CD8-positive, alpha-beta memory T cell (primary cell): ENCODE measurements at places on chromosomes 5 and 9. TPM values are rescaled to one million over a fixed set of nuclear protein-coding genes. Genes with fewer than 3 reads are reported as not detected.

- H3K27me3 ChIP-seq = no peaks in the 10 kb centered on the region
- no peak overlapping the region for H3K4me3 ChIP-seq
- peaks cover 5% of the 10 kb centered on the region for H3K36me3 ChIP-seq
- DNase-seq = no peak
These were observed 4.4 kb downstream of the LRRC8A start for GRCh38 chr9:128886211-128886891.

Gene OR2Y1
- total RNA-seq = not detected

GRCh38 chr5:59149271-59149670 is 566.4 kb downstream of the RAB3C start:
- H3K4me1 ChIP-seq = peaks cover 10% of the 10 kb centered on the region
- no peak overlapping the region for H3K4me3 ChIP-seq
- no peaks in the 10 kb centered on the region for H3K36me3 ChIP-seq
- DNase-seq = no peak

- H3K4me3 ChIP-seq = no peak overlapping the region
- no peak for DNase-seq
These were observed 18.4 kb upstream of the DENND1A start for GRCh38 chr9:123948286-123948685.

DNA sequence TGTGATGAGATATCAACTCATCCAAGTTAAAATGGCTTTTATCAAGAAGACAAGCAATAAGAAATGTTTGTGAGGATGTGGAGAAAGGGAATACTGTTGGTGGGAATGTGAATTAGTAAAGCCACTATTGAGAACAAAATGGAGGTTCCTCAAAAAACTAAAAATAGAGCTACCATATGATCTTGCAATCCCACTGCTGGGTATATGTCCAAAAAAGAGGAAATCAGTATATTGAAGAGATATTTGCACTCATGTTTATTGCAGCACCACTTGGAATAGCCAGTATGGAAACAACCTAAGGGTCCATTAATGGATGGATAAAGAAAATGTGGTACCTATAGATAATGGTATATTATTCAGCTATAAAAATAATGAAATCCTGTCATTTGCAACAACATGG is 25.1 kb downstream of the PPIP5K2 start:
- no peaks in the 10 kb centered on the region for H3K36me3 ChIP-seq
- DNase-seq = no peak
- no peak overlapping the region for H3K27ac ChIP-seq
- no peak overlapping the region for H3K4me3 ChIP-seq

DNA sequence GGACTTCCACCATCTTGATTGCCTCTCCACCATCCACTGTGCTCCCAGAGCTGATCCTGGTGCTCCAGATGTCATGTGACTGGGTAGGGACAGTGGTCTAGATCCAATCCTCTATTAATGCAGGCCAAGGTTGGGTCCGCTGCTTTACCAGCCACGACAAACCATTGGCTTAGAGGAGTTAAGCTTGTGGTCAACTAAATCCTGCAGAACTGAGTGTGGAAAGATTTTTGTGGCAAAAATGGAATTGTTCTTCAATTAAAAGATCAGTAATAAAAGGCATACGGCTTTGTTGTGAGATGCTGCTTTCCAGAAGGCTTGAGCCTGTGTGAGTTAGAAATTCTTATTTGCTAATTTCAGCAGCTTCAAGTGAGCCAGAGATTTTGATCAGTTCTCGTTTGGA is 30.7 kb downstream of the SLC1A3 start:
- DNase-seq = no peak
- no peak overlapping the region for H3K4me3 ChIP-seq
- H3K27me3 ChIP-seq = no peaks in the 10 kb centered on the region
- no peak overlapping the region for H3K27ac ChIP-seq
- H3K36me3 ChIP-seq = no peaks in the 10 kb centered on the region
- no peaks in the 10 kb centered on the region for H3K4me1 ChIP-seq

Gene PPP2R2B
- 4.2 TPM for total RNA-seq

- no peaks in the 10 kb centered on the region for H3K36me3 ChIP-seq
- no peak for DNase-seq
These were observed 10.3 kb upstream of the IL3 start for GRCh38 chr5:132050136-132050535.

DNA sequence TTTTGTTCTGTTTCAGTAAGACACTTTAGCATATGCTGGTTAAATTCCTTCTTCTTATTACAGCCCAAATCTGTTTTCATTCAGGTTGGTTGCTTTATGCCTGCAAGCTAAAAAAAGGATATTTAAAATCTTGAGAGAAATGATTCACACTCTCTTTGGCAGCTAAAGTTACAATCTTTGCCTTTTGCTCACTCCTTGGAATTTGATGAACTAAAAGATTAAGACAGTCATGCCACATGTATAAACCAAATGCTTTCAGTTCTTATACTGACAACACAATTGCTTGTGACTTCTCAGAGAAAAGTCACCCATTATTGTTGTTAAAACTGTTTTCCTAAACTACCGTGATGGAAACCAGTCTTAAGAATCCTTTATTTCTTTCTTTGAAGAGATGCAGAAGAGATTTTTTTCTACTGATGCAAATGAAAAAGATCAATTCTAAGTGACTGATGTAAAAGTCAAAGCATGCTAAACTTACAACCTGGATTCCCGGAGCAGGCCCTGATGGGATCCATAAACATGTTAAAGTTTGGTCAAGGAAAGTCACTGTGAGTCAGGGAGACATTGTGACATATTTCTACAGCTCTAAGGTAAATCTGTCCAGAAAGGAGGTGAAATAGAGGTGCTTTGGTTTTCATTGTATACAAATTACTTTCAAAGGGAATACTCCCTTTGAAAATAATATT is 144.2 kb upstream of the CDH10 start:
- H3K27me3 ChIP-seq = no peaks in the 10 kb centered on the region
- DNase-seq = no peak
- H3K27ac ChIP-seq = no peak overlapping the region

- H3K4me1 ChIP-seq = no peaks in the 10 kb centered on the region
- no peak overlapping the region for H3K4me3 ChIP-seq
- no peaks in the 10 kb centered on the region for H3K36me3 ChIP-seq
- H3K27ac ChIP-seq = no peak overlapping the region
- no peaks in the 10 kb centered on the region for H3K27me3 ChIP-seq
These were observed 64.7 kb downstream of the UBE2R2 start for GRCh38 chr9:33881635-33882034.

DNA sequence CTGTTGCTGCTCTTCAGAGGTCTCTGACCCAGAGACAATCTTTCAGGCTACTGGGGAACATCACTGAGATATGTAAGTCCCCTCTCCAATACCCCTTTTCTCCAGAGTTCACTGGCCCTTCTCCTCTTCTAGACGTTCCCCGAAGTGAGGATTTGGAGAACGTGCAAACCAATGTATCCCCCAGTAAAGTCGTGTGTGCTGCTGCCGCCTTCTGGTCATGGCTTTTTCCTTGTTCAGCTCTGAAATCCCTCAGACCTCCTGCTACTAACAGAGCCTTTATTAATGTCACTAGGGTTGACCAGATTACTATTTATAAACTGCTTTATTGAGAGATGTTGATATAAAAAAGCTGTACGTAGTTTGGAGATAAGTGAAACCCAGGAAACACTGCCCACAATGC is 1028.6 kb downstream of the CDH9 start:
- H3K4me3 ChIP-seq = no peak overlapping the region
- no peaks in the 10 kb centered on the region for H3K27me3 ChIP-seq
- no peak for DNase-seq
- no peaks in the 10 kb centered on the region for H3K36me3 ChIP-seq
- H3K4me1 ChIP-seq = no peaks in the 10 kb centered on the region

GRCh38 chr5:79771387-79771786 is 81.8 kb downstream of the CMYA5 start:
- no peaks in the 10 kb centered on the region for H3K4me1 ChIP-seq
- no peak overlapping the region for H3K27ac ChIP-seq
- no peak for DNase-seq
